Cerebellum (tissue), 4 donors: ENCODE measurements at places on chromosomes 1 and 21. TPM values are rescaled to one million over a fixed set of nuclear protein-coding genes. Genes with fewer than 3 reads are reported as not detected.

PPIAL4G gene
- 1.3 TPM for total RNA-seq

SPATA21 gene
- total RNA-seq: not detected

DDR2 gene
- total RNA-seq: 15.0 TPM

TRPM2 gene
- total RNA-seq: 4.0 TPM

TCP10L gene
- 7.9 TPM for total RNA-seq
